RWPE1 (cell line): ENCODE measurements at places on chromosomes 2 and 18.
A peak's percentile ranks its signal among the peaks of the same experiment; 100 is the strongest.

- DNase-seq: no peak
These were observed 327.5 kb upstream of the HNRNPA3 start for GRCh38 chr2:176885001-176885643.

DNA sequence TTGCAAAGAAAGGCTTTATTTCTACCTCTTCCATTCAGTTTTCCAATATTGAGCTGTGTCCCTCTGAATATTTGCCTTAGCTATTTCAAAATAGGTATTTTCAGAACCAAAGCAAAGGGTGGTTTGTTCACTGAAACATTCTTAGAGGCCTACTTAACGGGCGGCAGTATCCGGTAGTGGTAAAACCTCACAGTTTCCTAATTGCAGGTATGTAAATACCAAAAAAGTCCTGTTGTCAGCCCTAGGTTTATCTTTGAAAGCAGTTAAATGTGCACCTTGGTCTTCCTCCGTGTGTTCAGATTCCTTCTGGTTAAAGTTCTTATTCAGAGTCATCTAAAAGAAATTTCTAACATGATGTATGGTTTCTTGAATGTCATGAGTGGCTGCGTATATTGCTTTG, 38.9 kb downstream of the CCNT2 start:
- no peak for DNase-seq

DNA sequence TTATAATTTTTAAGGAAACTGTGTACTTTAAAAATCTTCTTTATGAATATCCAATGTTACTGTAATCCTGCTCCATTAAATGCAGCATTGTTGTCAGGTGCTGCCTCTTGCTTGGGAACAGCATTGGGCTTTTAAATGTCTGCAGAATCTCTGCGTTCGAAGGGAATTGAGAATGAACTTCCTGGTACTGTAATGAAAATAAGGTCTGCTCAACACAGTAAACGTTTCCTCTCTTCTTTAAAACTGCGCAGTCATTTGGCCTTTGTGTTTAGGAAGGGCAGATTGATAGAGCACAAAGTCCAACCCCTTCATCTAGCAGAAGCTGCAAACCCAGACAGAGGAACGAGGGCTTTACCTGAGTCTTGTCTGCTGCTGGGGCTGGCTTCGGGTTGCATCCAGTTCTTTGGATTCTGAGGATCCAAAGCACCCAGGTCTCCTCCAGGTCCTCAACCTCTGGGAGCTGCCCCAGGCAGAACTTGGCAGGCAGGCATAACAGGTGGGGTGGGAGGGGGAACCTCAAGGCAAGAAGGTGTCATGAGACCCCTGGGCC, 104.5 kb downstream of the UGGT1 start:
- DNase-seq: no peak

- DNase-seq: no peak
These were observed 495.0 kb downstream of the TMX3 start for GRCh38 chr18:68219872-68220271.

GRCh38 chr2:239690651-239691631, 290.1 kb upstream of the HDAC4 start:
- DNase-seq: no peak

GRCh38 chr2:46813680-46814079, 101.9 kb downstream of the MCFD2 start:
- no peak for DNase-seq

- peak; percentile 34 for DNase-seq
These were observed 159.8 kb downstream of the RHBDD1 start for GRCh38 chr2:226995625-226996041.

DNA sequence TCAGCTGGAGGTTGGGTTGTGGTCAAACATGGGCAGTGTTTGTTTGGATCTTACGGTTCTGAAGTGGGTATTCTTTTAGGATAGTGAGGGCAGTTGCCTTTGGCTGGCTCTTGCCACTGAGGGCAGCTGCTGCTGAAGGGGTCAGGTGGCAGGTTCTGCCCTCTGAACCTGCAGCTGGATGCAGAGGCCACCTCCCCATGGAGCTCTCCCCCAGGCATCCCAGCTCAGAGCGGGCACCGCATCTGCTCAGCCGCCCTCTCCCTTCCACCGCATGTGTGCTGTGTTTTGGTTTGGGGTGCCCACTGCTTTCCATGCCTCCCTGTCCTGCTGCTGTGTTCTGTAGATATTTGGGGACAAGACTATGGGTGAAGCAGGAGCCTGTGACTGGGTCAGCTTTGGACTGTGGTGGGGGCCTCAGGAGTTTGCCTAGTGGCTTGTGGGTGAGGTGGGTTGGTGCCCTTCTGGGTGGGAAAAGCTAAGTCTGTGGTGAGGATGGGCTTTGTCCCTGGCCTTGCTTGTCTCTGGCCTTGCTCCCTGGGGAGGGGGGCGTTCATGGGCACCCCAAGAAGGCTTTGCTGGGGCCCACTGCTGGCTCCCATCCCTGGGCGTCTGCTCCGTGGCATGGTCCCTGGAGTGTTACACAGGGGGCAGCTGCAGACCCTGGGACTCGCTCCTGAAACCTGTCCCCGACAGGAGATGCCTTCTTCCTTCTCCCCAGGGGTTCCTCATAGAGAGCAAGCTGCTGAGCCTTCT, 28.5 kb downstream of the OTOF start:
- no peak for DNase-seq

DNA sequence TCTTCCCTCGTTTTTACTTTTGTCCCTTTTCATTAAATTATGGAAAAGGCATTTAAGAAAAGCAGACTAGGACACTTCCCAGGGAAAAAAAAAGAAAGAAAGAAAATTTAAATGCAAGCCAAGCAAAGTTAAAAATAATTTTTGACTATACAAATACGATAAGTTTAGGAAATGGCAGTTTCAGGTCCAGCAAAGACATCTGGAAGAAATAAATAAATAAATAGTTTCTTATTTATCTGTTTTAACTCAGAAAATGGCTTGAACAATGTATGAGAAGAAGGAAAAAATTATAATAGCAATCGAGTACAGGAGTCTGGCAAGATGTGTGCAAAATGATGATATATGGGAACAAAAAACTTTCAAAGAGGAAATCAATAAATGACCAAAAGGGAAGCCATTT, 114.6 kb upstream of the NCKAP5 start:
- no peak for DNase-seq

DNA sequence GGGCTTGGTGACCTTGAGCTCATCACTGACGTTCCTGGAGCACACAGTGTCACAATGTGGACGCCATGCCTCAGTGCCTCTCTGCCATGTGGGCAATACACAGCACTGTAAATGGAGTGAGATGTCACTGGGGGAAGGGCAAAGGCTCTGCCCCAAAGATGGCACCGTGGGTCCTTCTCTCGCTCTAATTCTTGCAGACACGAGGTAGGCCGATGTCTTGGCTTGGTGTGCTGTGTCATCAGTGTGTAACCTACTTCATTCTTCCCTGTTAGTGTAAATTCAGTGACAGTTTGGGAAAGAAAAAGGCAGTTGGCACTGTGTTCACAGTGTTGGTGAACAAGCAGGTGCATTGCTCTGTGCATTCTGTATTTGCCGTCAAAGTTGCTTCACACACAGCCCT, 309.3 kb upstream of the MYT1L start:
- no peak for DNase-seq

DNA sequence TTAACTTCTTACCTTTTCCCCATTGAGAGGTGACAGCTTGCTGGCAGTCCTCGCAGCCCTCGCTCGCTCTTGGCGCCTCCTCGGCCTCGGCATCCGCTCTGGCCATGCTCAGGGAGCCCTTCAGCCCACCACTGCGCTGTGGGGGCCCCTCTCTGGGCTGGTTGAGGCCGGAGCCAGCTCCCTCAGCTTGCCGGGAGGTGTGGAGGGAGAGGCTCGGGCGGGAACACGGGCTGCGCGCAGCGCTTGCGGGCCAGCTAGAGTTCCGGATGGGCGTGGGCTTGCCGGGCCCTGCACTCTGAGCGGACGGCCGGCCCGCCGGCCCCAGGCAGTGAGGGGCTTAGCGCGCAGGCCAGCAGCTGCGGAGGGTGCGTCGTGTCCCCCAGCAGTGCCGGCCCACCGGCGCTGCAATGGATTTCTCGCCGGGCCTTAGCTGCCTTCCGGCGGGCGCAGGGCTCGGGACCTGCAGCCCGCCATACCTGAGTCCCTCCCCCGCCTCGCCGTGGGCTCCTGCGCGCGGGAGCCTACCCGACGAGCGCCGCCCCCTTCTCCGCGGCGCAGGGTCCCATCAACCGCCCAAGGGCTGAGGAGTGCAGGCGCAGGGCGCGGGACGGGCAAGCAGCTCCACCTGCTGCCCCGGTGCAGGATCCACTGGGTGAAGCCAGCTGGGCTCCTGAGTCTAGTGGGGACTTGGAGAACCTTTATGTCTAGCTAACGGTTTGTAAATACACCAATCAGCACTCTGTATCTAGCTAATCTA, 335.0 kb downstream of the CBLN2 start:
- no peak for DNase-seq

GRCh38 chr2:85810371-85811179, 56.8 kb downstream of the ATOH8 start:
- DNase-seq: no peak

GRCh38 chr2:234257859-234258561, 207.5 kb downstream of the SPP2 start:
- DNase-seq: peak; percentile 94

DNA sequence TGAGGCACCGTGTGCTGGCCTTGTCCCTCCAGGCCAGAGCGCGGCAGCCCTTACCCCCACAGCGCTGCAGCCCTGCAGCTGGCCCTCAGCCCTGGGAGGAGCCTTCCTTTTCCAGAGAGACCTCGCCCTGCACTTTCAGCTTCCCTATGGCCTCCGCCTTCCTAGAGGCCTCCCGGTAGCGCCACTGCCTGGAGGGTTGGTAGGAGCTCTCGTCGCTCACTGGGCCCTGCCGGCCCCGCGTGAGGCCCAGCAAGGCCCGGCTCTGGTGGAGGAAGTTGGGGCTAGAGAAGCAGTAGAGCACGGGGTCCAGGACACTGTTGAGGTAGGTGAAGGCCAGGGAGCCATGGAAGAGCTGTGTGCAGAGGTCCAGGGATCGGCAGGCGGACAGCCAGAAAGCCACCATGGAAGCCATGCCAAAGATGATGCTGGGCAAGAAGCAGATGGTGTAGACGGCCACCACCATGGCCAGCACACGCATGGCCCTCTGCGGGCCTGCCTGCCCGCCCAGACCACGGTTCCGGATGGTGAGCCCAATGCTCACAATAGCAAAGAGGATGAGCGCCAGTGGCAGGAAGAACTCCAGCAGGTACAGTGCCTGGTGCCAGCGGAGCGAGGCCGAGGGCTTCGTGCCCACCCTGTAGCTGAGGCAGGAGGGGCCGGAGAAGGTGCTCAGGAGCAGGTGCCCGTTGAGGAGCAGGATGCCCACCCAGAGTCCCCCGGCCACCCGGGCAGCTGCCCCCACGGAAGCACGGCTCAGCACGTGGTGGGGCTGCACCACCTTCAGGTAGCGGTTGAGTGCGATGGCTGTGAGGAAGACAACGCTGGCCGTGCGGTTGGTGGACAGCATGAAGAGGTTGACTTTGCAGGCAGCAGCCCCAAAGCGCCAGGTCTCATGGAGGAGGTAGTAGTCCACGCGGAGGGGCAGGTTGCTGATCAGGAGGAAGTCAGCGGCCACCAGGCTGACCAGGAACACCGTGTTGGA, 821 bp downstream of the OXER1 start:
- DNase-seq: no peak

GRCh38 chr2:110688594-110689091, 10.8 kb upstream of the BUB1 start:
- peak; percentile 45 for DNase-seq

DNA sequence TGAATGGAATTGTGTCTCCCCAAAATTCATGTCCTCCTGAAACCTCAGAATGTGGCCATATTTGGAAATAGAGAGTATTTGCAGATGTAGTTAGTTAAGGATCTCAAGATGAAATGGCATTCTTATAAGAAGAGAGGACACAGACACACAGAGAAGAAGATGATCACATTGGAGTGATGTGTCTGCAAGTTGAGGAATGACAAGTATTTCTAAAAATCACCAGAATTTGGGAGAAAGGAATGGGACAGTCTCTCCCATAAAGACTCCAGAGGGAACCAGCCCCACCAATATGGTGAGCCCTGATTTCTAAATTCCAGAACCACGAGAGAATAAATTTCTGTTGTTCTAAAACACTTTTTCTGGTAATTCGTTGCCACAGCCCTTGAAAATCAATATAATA, 166.3 kb downstream of the C1D start:
- no peak for DNase-seq

GRCh38 chr2:69143748-69144360, 130.9 kb downstream of the ANTXR1 start:
- no peak for DNase-seq

DNA sequence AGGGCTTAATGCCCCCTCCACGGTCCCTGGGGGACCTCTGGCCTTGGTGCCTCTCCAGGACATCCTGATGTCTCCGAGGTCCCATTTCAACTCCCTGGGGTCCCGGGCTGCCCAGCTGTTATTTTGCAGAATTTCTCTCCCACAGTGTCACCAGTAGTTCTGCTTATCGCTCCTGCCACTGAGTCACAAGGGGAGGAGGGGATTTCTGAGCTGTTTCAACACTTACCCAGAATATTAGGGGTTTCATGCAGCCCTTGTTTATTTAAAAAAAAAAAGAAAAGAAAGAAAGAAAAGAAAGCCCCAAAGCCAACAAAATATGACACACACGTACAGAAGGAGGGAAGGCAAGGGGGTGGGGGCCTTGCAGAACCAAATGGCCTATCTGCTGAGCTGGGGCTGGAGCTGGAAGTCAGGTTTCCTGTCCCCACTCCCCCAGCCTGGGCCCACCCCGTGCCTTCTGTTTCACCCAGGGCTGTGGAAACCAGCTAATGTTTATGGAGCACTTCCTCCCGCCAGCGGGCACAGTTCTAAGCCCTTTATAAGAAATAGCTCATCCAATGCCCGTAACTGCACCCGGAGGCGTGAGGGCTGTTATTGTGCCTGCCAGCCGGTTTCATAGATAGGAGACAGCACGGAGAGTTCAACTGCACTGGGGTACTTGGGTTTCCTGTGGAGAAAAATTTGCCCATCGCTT, 8.4 kb upstream of the ARID5A start:
- no peak for DNase-seq

DNA sequence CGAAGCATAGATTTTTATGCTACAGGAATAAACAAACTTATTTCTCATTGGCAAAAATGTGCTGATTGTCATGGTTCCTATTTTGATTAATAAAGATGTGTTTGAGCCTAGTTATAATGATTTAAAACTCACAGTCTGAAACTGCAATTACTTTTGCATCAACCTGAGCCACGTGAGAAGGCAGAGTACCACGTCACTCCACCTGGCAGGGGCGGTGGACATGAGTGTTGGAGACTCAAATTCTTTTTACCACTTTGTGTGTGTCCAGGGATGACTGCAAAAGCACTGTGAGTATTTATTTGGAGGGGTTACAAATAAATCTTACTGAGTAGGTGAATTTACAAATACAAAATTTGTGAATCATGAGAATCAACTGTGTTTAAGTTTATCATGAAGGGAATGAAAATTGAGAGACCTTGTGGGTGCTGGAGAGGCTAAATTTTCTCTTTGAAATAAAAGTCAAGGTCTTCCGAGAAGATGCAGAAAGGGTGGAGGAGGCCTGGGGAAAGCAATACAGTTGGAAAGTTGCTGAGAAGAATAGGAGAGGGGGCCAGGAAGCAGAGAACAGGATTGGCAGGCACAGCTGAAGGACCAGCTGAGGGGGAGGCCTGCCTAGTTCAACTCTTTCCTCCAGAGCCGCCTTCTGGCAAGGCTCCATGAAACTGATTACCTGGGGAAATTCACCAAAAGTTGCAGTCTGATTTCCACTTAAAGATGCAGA, 316.4 kb downstream of the MYCN start:
- DNase-seq: no peak

GRCh38 chr2:2892378-2892777, 485.2 kb downstream of the EIPR1 start:
- no peak for DNase-seq

- DNase-seq: no peak
These were observed 1.2 kb downstream of the GYPC start for GRCh38 chr2:126657148-126657635.

- peak; percentile 82 for DNase-seq
These were observed 150.2 kb upstream of the SPATS2L start for GRCh38 chr2:200156166-200156835.

GRCh38 chr2:101815739-101816391, 118.4 kb downstream of the MAP4K4 start:
- no peak for DNase-seq
